ENCODE measurements at places on chromosomes 6 and 20.

- DNase-seq = no peak
- H3K4me1 ChIP-seq = no peaks in the 10 kb centered on the region
- H3K27ac ChIP-seq = no peak overlapping the region
Measured at GRCh38 chr6:123022975-123023374, 26.9 kb downstream of the CLVS2 start.

GRCh38 chr20:6636209-6637159 lies 131.0 kb upstream of the BMP2 start:
- H3K27ac ChIP-seq = no peak overlapping the region
- no peaks in the 10 kb centered on the region for H3K36me3 ChIP-seq
- no peak overlapping the region for H3K4me3 ChIP-seq
- DNase-seq = no peak
- H3K27me3 ChIP-seq = peaks cover 2% of the 10 kb centered on the region
- no peaks in the 10 kb centered on the region for H3K4me1 ChIP-seq

GRCh38 chr20:54377992-54378773 lies 97.2 kb upstream of the DOK5 start:
- no peak overlapping the region for H3K27ac ChIP-seq
- H3K27me3 ChIP-seq = peaks cover 6% of the 10 kb centered on the region
- H3K4me1 ChIP-seq = no peaks in the 10 kb centered on the region
- H3K4me3 ChIP-seq = no peak overlapping the region
- H3K36me3 ChIP-seq = no peaks in the 10 kb centered on the region
- no peak for DNase-seq

- H3K4me1 ChIP-seq = no peaks in the 10 kb centered on the region
- H3K27me3 ChIP-seq = no peaks in the 10 kb centered on the region
- DNase-seq = no peak
- H3K27ac ChIP-seq = no peak overlapping the region
- no peaks in the 10 kb centered on the region for H3K36me3 ChIP-seq
Measured at GRCh38 chr6:97865612-97866011, 582.6 kb upstream of the MMS22L start.

DNA sequence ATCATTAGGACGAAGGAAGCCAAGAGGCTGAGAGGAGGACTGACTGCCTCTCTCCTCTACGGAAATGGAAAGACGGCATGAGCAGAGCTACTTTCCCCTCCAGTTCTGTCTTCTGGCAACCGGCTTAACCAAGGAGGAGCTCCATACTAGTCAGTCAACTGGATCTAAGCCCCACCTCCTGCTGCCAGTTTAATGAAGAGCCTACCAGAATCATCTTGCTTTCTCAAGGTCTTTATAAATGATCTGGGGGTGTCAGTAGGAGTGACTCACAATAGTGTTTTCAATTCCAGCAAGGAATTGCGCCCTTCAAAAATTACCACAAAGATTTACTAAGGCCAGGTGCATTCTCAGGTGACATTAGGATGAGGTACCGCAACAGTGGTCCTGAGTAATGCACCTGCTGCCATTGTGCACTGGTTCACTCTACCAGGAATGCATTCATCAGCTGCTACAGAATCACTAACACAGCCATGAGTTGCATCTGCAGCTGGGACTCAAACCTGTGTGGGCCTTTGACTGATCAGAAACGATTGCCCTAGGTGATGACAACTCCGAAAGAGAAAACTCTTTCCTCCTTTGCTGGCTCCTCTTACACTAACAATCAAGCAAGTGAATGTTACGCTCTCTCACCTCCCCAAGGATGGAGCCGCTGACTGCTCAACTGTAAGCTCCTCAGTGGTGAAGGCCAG lies 2.8 kb downstream of the UQCC2 start:
- peaks cover 12% of the 10 kb centered on the region for H3K36me3 ChIP-seq
- no peak overlapping the region for H3K4me3 ChIP-seq
- H3K27me3 ChIP-seq = no peaks in the 10 kb centered on the region
- DNase-seq = no peak
- H3K4me1 ChIP-seq = peaks cover 27% of the 10 kb centered on the region

- H3K36me3 ChIP-seq = peaks cover 2% of the 10 kb centered on the region
- H3K4me3 ChIP-seq = peak overlapping the region; percentile 66
- DNase-seq = peak; percentile 49
- H3K4me1 ChIP-seq = peaks cover 18% of the 10 kb centered on the region
- H3K27ac ChIP-seq = peak overlapping the region; percentile 93
Measured at GRCh38 chr6:106163966-106164877, 78.1 kb downstream of the PRDM1 start.

GRCh38 chr6:159649441-159649840 lies 43.6 kb downstream of the SOD2 start:
- no peak overlapping the region for H3K27ac ChIP-seq
- no peak overlapping the region for H3K4me3 ChIP-seq
- H3K27me3 ChIP-seq = no peaks in the 10 kb centered on the region
- peaks cover 7% of the 10 kb centered on the region for H3K36me3 ChIP-seq
- DNase-seq = no peak
- H3K4me1 ChIP-seq = no peaks in the 10 kb centered on the region
